ENCODE measurements at places on chromosomes 11 and 22. TPM values are rescaled to one million over a fixed set of nuclear protein-coding genes. Genes with fewer than 3 reads are reported as not detected.

The PANX2 gene
- total RNA-seq: 0.22 TPM

The CCDC90B gene
- 28.0 TPM for total RNA-seq

The SLC22A9 gene
- not detected for total RNA-seq

The PRDM10 gene
- 5.4 TPM for total RNA-seq

The IGSF22 gene
- total RNA-seq: 0.76 TPM

The RIC3 gene
- total RNA-seq: 13.5 TPM

- peaks cover 8% of the 10 kb centered on the region for H3K4me1 ChIP-seq
- H3K27me3 ChIP-seq: no peaks in the 10 kb centered on the region
- H3K4me3 ChIP-seq: no peak overlapping the region
- no peak overlapping the region for H3K27ac ChIP-seq
- no peak for DNase-seq
Observed at GRCh38 chr22:25693268-25693565, 48.8 kb upstream of the MYO18B start.

DNA sequence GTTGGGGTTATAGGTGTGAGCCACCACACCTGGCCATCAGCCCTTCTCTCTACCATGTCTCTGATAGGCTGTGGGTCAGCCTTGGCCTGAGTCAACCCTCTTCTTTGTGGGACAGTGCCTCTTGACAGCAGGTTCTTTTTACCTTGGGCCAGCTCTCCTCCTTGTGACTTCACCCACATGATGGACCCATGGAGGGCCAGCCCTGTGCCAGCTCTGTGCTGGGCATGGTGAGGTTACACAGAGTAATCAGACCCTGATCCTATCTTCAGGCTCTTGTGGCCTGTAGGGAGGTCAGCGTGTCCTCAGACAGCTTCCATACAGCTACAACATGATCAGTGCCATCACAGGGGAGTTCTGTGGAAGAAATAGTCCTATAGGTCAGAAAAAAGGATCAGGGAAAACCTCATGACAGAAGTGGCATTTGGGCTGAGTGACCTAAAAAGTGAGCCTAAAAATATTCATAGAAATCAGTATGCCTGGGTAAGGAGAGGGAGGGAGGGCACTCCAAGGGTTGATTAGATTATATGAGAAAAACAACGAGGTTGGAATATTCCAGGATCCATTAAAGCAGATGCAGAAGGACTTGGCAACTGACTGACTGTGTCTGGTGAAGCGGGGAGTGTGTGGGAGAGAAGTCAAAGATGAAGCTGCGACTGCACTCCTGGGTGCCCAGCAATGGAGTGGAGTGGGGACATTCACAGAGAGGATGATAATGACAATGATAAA, 17.1 kb downstream of the OTOG start:
- no peaks in the 10 kb centered on the region for H3K4me1 ChIP-seq
- no peak overlapping the region for H3K4me3 ChIP-seq
- DNase-seq: no peak
- H3K27me3 ChIP-seq: no peaks in the 10 kb centered on the region
- no peak overlapping the region for H3K27ac ChIP-seq

DNA sequence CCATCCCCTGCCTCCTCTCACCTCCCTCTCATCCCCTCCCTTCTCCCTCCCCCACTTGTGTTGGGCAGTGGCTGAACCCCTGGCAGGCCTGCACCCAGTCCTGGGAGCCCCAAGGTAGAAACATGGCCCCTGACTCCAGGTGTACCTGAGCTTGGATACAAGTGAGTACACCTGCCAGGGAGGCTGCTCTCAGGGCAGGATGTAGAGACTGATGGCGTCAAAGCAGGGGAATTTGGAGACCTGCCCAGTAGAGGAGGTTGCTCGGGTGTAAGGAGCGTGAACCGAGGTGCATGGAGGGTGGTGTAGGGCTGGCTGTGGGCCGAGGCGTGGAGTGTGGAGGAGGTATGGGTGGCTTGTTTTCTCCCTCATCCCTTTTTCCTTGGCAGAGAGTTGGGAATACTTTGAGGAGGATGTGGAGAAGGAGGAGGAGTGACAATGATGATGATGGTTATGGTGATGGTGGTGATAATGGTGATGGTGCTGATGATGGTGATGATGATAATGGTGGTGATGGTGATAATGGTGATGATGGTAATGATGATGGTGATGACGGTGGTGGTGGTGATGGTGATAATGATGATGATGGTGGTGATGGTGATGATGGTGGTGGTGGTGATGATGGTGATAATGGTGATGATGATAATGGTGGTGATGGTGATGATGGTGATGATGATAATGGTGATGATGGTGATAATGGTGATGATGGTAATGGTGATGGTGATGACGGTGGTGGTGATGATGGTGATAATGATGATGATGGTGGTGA, 12.3 kb downstream of the MRGPRG start:
- H3K4me1 ChIP-seq: peaks cover 16% of the 10 kb centered on the region
- DNase-seq: no peak
- H3K27ac ChIP-seq: no peak overlapping the region
- H3K4me3 ChIP-seq: no peak overlapping the region
- H3K27me3 ChIP-seq: peaks cover 26% of the 10 kb centered on the region

- H3K27me3 ChIP-seq: no peaks in the 10 kb centered on the region
- peaks cover 22% of the 10 kb centered on the region for H3K36me3 ChIP-seq
- peak overlapping the region; percentile 91 for H3K27ac ChIP-seq
- peak overlapping the region; percentile 98 for H3K4me3 ChIP-seq
- peaks cover 15% of the 10 kb centered on the region for H3K4me1 ChIP-seq
- DNase-seq: no peak
Observed at GRCh38 chr11:118998822-118999221, 884 bp downstream of the CENATAC start.

- H3K27ac ChIP-seq: peak overlapping the region; percentile 62
- H3K27me3 ChIP-seq: no peaks in the 10 kb centered on the region
- no peaks in the 10 kb centered on the region for H3K36me3 ChIP-seq
- H3K4me3 ChIP-seq: no peak overlapping the region
Observed at GRCh38 chr22:33726294-33726734, 194.0 kb downstream of the LARGE1 start.

DNA sequence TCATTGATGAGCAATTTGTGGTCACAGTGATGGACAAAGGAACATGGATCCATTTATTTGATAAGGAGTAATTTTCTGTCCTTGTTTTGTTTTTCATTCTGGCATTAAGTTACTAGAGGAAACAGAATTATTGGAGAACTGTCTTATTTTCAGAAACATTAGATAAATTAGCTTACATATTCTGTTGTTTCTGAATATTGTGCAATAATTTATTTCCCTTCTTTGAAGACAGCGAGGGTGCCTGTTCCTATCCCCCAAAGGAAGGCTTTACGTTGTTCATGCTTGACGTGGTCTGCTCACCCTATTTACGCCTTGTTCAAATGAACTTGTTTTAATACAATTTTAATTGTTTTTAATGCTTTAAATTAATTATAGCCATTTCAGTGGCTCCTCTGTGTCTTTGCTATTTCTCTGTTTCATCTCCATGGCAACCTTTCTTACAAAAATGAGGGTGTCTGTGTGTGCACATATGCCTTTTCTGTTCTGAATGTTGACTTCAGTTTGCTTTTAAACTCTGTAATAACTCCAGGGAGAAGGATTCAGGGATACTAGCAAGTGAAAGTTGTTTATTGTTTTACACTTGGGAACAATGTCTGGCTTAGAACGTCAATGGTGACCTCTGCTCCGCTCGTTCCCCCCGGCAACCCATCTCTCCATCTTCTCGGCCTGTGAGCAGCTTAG, 138.3 kb upstream of the PLET1 start:
- H3K27me3 ChIP-seq: no peaks in the 10 kb centered on the region
- no peak overlapping the region for H3K4me3 ChIP-seq
- no peak for DNase-seq

DNA sequence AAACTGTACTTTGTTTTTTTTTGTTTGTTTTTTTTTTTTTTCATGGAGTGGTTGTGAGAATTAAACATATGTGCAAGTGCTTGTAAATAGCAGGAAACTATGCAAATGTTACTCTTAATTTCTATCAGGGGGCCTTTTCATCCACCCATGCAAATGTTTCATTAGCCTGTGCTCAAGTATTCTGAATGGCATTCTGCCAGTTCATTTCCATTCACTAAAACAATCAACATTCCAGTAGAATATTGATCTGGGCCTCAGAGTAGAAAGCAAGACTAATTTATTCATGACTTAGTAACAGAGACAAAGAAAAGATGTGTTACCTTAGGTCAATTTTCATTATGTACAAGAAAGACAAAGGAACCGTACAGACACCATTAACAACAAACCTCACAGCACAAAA, 971.4 kb downstream of the DLG2 start:
- DNase-seq: no peak
- no peak overlapping the region for H3K4me3 ChIP-seq
- no peaks in the 10 kb centered on the region for H3K4me1 ChIP-seq
- no peaks in the 10 kb centered on the region for H3K27me3 ChIP-seq
- no peak overlapping the region for H3K27ac ChIP-seq

GRCh38 chr11:114166897-114167323, 107.4 kb downstream of the ZBTB16 start:
- H3K27me3 ChIP-seq: no peaks in the 10 kb centered on the region
- H3K4me1 ChIP-seq: peaks cover 89% of the 10 kb centered on the region
- H3K36me3 ChIP-seq: no peaks in the 10 kb centered on the region

GRCh38 chr22:48336339-48337060, 1491.2 kb downstream of the BRD1 start:
- H3K4me1 ChIP-seq: no peaks in the 10 kb centered on the region
- H3K36me3 ChIP-seq: no peaks in the 10 kb centered on the region

DNA sequence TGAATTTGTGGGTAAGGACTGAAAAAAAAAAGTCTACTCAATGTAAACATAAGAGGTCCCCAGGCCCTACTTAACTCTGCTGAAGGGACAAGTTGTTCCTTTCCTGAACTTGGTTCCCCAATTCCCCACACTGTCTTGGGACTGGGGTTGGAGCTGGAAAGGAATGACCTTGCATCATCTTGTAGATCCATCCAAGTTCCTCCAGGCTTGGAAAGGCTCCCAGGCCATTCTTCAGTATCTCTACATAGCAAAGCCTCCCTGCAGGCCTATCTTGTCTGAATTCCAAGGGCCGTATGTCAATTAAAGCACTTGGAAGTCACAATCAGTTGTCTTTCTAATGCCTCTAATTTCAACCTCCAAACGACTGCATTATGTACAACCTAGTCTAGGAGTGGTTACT, 361.2 kb downstream of the TMEM135 start:
- H3K27me3 ChIP-seq: no peaks in the 10 kb centered on the region
- no peaks in the 10 kb centered on the region for H3K36me3 ChIP-seq
- no peak overlapping the region for H3K4me3 ChIP-seq
- H3K27ac ChIP-seq: peak overlapping the region; percentile 18
- H3K4me1 ChIP-seq: peaks cover 14% of the 10 kb centered on the region
- no peak for DNase-seq

GRCh38 chr11:72155751-72156150, 20.2 kb downstream of the FOLR3 start:
- no peaks in the 10 kb centered on the region for H3K36me3 ChIP-seq
- H3K27me3 ChIP-seq: peaks cover 21% of the 10 kb centered on the region
- no peak overlapping the region for H3K27ac ChIP-seq
- no peaks in the 10 kb centered on the region for H3K4me1 ChIP-seq

DNA sequence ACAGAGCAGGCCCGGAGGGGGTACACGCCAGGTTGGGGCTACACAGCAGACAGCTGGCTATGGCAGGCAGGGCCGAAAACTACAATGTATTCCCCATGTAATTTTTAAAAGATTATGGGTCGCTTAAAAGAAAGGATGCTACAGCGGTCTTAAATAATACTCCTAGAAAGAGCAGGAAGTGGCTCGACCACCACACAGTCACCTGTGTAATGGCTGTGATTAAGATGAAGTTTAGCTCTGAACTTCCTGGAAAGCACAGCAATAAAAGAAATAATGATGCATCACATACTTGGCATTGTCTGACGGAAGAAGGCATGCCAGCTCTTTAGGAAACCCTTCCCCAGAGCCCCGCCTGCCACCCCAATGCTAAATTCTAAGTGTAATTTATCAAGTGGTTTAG, 32.6 kb downstream of the WNT11 start:
- H3K27ac ChIP-seq: no peak overlapping the region
- H3K27me3 ChIP-seq: no peaks in the 10 kb centered on the region
- no peaks in the 10 kb centered on the region for H3K4me1 ChIP-seq

DNA sequence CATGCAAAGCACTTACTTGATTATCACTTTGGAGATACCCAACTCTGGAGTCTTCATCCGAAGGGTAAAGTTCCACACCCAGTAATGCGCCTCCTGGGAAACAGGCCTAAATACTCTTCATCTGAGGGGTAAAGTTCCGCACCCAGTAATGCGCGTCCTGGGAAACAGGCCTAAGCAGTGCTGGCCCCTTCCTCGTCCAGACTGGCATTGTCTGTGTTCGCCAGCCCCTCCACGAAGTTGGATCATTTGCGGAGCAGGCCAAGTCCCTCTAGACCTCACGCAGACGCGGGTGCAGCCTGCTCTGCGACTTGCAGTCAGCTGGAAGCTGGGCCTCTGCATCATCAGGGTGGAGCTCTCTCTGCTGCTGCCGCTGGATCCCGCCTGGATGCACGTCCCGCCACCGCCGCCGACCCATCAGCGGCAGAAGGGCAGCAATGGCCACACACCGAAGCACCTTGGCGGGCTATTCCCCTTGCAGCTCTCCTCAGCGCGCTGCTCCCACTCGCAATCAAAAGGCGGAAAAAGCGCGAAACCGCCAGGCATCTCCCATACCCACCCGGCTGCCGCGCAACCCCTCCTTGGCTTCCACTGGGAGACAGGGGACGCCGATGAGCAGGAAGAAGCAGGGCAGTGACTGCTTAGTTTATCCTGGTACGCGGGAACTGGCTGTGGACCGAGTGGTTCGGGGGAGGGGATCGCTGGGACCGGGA, 34.1 kb upstream of the GLYATL1 start:
- no peaks in the 10 kb centered on the region for H3K4me1 ChIP-seq
- peaks cover 52% of the 10 kb centered on the region for H3K27me3 ChIP-seq
- peak overlapping the region; percentile 40 for H3K4me3 ChIP-seq
- H3K27ac ChIP-seq: no peak overlapping the region

DNA sequence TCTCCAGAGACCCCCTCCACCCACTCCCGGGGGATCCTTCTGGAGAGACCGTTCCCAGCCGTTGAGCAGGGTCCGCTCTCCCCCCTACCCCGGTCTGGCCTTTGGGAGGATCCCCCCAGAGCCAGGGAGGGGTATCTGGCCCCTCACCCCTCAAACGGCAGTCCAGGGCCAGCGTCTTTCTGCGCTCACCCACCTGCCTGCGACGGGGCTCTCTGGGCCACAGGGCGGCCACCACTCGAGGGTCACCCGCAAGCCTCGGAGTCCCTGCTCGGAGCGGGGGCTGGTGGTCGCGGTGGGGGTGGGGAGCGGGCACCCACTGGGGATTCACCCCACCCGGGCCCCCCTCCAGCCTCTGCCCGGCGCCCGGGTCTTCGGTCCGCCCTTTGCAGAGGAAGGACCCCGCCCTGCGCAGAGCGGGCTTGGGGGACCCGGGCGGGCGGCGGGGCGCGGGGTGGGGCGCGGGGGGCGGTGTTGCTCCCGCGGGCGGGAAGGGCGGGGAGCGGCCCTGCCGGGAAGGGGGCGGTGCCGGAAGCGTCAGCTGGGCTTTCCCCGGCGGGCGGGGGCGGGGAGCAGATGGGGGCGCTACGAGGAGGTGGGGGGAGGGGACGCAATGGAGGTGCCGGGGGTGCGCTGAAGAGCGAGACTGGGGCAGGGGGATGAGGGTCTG, 16.6 kb downstream of the CRELD2 start:
- no peaks in the 10 kb centered on the region for H3K27me3 ChIP-seq
- DNase-seq: peak; percentile 91
- peak overlapping the region; percentile 51 for H3K4me3 ChIP-seq
- peaks cover 85% of the 10 kb centered on the region for H3K4me1 ChIP-seq

All from heart right ventricle (tissue), 16 donors.